ENCODE measurements at places on chromosomes 12 and 14.

DNA sequence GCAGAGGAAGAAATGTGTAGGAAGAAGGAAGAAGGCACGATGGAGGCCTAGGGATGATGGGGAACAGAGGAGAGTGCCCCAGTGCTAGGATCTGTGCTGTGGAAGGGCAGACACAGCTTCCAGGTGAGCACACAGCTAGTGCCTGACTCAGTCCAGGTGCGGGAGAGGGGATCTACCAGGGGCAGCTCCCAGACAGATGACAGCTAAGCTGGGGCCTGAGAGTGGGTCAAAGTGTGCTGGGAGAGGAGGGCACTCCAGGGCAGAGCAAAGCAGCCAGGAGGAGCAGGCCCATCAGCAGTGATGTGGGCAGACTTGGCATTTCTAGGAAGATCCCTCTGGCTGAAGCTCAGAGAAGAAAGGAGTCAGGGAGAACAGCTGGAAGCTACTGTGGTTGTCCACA lies 36.7 kb downstream of the LRTM2 start:
- DNase-seq = no peak

DNA sequence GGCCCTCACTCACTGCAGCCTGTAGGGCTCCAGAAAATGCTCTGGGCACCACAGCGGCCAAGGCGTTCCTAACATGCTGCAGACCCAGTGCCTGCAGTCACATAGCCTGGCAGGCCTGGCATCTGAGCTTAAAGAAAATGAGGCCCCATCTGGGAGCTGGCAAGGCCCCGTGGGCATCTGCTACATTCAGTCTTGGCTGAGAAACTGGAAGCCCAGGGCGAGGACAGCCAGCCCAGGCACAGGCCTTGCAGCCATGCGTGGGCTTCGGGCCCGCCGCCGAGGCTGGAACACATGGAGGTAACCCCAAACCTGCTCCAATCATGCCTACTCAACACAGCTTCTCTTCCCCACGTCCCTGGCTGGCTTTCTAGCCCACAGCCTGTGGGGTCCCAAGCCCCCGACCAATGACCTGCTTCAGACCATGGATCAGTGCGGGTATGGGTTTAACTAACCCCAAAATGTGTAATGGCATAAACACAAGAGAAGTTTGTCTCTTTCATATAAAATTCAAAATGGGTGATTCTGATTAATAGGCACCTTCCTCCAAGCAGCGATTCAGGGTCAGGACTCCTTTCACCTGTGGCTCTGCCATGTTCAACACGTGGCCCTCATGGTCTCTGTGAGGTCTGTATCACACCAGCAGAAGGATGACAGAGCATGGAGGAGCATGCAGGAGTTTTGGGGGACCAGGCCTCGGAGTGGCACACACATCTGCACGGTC lies 6.4 kb downstream of the NGB start:
- no peak for DNase-seq

- no peak for DNase-seq
Measured at GRCh38 chr14:74980398-74980730, 22.4 kb upstream of the EIF2B2 start.

- no peak for DNase-seq
Measured at GRCh38 chr12:49792976-49793580, 35.1 kb downstream of the NCKAP5L start.

GRCh38 chr14:104328607-104329006 lies 190.2 kb downstream of the KIF26A start:
- no peak for DNase-seq

DNA sequence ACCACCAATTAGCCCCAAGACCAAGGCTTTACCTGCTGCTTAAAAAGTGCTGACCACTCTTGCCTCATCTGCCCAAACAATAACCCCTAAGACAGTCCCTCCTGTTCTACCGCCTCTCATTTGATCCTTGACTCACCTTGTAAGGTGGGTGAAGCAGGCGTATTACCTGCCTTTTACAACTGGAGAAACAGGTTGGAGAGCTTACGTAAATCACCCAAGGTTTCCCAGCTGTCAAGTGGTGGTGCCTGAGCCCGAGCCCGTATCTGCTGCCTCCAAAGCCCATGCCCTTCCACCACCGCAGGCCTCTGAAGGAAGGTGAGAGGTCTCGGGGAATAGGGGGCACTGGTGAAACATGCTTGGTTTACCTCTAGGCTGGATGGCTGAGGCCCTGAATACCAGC lies 36.6 kb downstream of the MAX start:
- DNase-seq = no peak

DNA sequence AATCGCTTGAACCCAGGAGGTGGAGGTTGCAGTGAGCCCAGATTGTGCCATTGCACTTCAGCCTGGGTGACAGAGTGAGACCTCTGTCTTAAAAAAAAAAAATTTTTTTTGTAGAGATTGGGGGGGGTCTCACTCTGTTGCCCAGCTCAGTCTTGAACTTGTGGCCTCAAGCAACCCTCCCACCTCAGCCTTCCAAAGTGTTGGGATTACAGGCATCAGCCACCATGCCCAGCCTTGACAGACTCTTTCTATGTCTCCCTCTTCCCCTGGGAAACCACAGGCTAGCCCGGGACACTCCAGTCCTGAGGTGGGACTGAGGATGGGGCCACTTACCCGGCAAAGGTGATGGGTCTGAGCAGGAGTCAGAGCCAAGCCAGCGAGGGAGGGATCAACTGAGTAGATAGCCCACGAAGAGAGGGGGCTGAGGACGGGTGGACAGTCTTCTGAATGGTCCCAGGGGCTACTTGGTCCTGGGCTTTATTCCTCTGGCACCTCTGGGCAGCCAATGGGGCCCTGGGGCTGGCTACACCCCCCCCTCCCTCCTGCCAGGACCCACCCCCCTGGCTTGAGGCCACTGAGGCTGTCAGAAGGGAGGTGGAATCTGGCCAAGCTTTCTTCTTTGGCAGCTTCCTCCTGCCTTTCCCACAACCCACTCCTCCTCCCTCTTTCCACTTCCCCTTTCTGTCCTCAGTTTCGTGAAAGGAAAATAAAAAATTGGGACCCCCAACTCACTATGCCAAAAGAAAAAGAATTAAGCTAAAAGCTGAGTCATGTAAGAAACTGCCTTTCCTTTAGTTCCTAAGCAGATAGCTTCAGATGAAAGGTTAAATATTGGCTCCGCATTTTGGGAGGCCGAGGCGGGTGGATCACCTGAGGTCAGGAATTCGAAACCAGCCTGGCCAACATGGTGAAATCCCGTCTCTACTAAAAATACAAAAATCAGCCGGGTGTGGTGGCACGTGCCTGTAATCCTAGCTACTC lies at the start of gene SDS:
Gene SDS, minus strand, starts transcription at position 453 of the 981 bp plus-strand sequence. CDS start 4,179 bp downstream, outside the sequence.
- no peak for DNase-seq

GRCh38 chr12:71642264-71642663 lies 21.4 kb downstream of the ZFC3H1 start:
- DNase-seq = no peak

DNA sequence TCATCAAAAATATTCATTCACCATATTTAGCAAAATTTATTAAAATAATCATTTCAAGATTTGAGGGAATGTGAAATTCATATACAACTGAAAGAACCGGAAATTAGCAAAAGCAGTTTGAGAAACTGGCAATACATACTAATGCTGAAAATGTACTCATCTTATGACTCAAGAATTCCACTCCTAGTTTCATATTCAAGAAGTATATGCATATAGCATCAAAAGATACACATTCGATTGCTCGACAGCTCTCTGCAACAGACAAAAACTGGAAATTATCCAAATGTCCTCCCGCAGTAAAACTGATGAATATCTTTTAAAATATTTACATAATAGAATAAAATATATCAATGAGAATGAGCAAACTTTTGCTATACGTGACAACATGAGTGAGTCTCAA lies 189.2 kb upstream of the MGAT4C start:
- DNase-seq = no peak

- no peak for DNase-seq
Measured at GRCh38 chr12:89311703-89312293, 40.5 kb downstream of the DUSP6 start.

DNA sequence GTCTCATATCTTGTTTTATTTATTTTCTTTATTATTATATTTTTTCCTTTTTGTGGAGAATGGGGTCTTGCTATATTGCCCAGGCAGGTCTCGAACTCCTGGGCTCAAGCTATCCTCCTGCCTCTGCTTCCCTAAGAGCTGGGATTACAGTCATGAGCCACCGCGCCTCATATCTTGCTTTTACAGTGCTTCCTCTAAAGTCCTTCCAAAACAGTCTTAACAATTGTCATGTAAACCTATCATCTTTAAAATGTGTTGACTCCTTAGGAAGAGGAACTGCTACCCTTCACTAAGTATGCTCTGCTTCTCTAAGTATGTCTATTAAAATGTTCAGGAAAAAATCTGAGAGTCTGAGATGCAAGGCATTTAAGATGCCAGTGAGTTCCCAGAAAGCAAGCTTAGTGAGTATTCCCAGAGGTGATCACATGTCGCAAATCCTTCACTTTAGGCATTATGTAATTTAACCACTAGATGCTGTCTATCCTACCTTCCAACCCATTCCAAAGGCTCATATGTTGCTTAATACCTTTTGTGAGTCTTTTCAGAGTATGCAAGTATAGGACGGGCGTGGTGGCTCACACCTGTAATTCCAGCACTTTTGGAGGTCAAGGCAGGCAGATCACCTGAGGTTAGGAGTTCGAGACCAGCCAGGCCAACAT lies 19.7 kb upstream of the FOXJ2 start:
- no peak for DNase-seq

- DNase-seq = no peak
Measured at GRCh38 chr12:91119089-91119488, 7.8 kb upstream of the LUM start.

DNA sequence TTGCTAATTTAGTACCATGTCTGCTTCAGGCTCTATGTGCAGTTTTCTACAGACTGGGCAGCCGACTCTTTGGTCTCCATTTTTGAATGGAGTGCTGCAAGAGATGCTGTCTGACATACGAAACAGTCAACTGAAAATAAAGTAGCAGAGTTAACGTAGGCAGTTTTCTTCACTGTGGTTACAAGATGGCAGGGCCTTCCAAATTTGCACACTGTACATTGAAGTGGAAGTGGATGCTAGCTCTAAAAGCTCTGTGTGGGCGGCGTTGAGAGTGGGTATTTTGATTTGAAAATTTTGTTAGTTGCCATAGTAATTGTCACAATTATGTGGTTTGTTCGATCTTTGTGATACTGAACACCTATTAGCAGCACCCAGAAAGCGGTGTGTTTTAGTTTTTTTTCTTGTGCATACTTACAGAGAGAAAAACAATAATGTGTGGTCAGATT lies 154.9 kb upstream of the ATP2B1 start:
- DNase-seq = peak; percentile 93

- no peak for DNase-seq
Measured at GRCh38 chr12:71710276-71711125, 24.6 kb downstream of the TMEM19 start.

DNA sequence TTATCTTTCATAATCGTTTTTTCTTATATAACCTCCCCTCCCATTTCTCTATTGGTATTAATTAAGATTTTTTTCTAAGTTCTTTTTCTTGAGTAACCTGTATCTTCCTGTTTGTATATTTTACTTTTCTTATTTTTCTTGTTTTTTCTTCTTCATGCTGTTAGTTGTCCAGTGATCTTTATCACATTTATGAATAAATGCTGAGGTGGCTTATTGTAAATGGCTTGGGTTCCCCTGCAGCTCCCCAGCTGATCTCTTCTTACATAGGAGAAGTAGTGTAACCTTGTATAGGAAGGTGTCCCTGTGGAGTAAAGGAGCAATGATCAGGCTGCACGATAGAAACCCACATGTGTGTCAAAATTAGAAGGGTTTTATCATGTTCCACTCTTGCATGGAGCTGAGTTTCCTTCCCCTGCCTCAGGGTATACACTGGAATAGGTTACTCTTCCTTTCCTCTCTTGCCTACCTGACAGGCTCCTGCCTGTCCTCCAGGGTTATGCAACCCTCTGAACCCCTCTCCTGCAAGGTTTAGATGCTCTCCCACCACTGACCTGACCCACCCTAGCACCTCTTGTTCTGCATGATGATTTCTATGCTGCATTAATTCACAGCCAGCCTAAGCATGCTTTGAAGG lies 334.8 kb upstream of the RGS6 start:
- no peak for DNase-seq

- no peak for DNase-seq
Measured at GRCh38 chr12:93824514-93825500, 147.6 kb downstream of the CRADD start.
